ENCODE measurements at places on chromosomes 3 and 15.

GRCh38 chr3:124257336-124257864 is 265.5 kb upstream of the ROPN1 start:
- DNase-seq: no peak

- no peak for DNase-seq
These were observed 16.7 kb downstream of the FBXO45 start for GRCh38 chr3:196585044-196585757.

DNA sequence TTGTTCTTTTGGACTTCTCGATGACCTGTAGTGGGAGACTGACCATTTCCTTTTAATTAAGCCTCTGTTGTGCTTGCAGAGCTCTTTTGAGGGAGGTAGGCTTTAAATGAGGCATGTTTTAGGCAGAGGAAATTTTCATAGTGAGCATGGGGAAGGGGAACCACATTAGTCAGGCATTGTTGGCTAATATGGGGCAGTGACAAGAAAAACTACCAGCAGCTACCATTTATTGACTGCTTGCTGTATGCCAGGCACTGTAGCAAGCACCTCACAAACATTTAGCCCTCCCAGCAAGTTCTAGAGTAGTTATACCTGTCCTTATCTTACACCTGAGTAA is 10.9 kb downstream of the ATG7 start:
- DNase-seq: no peak

DNA sequence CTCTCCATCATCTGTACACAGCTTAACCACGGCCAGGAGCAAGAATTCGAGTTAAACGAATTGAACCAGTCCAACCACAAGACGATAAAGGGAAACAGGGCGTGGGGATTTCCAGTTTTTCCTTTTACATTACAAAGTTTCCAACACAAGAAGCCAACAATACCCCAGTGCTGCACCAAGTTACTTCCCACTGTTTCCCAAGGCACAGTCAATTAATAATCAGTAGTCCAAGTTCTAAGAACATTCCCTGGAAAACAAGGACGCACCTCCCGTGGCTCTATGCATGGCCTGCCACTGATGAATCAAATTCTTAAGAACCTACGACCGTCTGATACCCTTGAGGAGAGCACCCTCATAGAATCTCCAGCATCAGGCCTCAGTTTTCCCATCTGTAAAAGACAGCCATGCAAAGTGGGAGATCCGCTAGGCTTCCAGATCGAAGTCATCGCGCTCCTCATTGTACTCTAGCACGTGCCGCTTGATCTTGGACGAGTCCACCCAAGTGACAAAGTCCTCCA is 774 bp downstream of the IMP3 start:
- DNase-seq: no peak

DNA sequence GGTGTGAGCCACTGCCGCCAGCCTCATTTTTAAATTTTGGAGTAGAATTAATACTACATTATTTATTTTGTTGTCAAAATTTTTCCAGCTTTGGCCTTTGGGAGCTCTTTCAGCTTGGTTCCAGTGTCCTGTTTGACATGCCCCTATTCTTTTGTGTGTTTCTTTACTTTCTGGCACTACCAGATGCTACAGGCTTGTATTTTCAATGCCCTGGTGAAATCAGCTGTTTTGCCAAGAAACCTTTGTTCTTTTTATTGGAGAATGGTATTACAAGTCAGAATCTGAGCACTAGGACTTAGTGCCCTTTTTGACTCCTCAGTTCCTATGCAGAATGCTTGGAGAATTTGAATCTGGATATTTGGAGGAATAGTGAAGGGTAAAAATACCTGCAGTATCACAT is 26.6 kb downstream of the RNF111 start:
- DNase-seq: no peak

DNA sequence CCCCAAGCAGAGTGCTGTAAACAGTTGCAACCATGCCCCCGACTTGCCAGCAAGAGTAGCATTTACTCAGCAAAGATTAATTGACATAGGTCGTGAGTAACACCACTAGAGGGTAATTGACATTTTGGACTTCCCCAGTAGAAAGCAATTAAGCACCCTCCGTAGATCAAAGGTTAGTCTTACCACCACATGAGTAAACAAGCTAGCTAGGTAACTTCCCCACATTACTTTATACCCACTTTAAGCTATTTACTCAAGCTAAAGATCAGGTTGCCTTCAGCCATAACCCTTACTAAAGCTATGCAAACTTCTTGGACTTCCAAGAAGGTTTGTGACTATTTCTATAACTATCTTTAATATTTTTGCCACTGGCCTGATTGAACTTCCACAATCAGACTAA is 1072.7 kb downstream of the OTOL1 start:
- DNase-seq: no peak

DNA sequence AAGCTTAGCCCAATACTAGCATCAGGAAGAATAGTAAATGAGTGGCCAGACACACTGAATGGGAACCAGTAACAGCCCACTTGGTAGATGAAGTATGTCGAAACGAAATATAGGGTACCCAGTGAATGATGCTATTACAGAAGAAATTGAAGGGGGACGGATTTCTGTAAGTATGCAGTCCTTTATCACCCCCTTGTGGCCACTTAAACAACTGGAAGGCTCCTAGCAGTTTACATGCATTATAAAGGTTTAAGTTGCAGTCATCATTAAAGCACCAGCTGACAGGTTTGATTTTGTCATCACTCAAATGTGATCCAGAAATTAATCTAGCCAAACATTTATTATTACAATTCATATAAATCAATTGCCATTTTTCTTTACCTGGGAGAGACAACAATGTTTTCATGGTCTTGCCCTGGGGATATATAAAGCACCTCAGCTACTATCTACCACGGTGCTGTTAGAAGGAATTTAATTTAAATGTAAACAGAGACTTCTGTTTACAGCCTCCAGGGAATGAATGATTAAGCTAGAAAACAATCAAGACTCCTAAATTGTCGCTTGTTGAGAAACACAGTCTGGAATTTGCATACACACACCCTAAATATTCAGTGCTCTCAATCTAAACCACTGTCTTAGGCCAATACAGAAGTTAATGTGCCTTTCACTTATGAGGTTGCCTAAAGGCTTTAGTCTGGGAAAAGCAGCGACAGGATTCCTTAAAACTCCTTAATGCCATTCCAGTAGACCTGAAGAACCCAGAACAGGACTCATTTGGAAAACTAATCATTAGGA is 7.8 kb downstream of the EIF1B start:
- no peak for DNase-seq

- DNase-seq: no peak
These were observed at the start of gene PCSK6 for GRCh38 chr15:101489599-101490407. PCSK6 (minus strand) TSS chr15:101489707; CDS start chr15:101489670, 37 bp downstream.

Data from dorsolateral prefrontal cortex (tissue), 122 donors.